ENCODE measurements at places on chromosomes 6 and 20. TPM values are rescaled to one million over a fixed set of nuclear protein-coding genes. Genes with fewer than 3 reads are reported as not detected.

Gene UNC5CL
- 0.26 TPM for total RNA-seq

Gene POU5F1
- under 0.01 TPM for total RNA-seq

Gene GABBR1
- 13.4 TPM for total RNA-seq

Gene TAF11
- 16.9 TPM for total RNA-seq

Gene CCN6
- not detected for total RNA-seq

Gene SCAND1
- total RNA-seq: 44.3 TPM

Gene RAD21L1
- total RNA-seq: not detected

Measured in fibroblast of lung (primary cell).